ENCODE measurements at places on chromosomes 1 and 21.

GRCh38 chr1:2952371-2952770, 68.9 kb upstream of the ACTRT2 start:
- no peak for DNase-seq

DNA sequence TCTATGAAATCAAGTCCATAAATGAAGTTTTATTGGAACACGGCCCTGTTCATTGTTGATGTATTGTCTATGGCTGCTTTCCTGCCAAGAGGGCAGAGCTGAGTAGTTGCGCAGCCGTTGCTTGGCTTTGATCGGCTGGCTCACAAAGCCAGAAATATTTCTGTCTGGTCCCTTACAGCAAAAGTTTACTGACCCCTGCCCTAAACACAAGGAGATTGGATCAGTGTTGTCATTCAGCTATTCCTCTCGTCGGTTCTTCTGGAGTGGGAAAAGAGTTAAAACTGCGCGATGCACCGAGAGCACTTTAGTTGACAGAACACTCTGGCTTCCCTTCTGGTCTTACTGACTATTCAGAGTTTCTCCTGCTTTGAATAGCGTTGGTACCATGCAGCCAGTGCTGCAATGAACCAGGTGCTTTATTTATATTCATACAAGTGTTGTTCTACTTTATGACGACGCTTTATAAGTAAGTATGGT, 868 bp downstream of the ZBTB40 start:
- no peak for DNase-seq

DNA sequence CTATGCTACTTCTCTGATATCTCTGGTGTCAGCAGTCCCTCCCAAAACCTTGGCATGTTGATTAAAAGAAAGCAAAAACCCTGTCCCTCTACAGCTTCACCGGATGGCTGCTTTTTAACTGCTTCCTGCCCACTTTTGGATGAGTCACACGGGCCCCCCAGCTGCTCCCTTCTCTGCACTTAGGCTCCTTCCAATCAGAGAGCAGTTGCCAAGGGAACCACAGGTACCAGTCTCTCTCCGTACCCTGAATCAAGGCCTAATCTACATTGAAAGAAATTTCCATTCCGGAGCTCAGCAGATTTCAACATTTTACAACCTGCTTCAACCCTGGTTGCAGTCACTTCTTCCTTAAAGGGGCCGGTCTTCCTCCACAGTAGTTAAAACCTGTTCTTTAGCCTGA, 70.6 kb upstream of the GJB5 start:
- DNase-seq = no peak

DNA sequence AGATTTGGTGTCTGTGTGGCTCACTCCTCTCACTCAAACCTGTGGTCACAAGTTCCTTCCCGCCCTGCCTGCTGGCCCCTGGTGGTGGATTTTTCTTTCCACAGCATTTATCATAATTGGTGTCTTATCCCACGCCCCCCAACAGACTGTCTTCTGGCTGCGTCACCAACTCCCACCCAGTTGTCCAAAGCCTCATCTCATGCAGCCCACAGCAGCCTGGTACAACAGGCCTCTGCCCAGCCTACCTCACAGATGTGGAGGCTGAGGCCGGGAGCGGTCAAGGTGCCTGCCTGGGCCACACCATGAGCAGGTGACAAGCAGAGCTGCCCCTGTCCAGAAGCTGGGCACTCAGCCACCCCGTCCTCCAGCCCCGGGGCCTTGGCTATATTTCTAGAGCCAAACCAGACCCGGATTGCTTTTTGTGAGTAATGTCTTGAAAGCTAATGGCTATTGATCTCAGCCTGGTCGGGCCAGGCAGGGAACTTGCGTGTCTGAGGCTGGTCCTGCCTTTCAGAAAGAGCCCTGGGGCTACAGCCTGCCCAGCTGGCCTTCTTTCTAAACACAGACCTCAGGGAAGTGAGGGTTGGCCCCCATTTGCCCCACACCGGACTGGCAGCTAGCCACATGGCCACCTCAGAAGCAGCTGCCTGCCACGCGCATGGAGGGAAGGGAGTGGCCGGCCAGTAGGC, 2.6 kb downstream of the KCNAB2 start:
- no peak for DNase-seq

GRCh38 chr1:170700842-170701615, 37.1 kb downstream of the PRRX1 start:
- no peak for DNase-seq

DNA sequence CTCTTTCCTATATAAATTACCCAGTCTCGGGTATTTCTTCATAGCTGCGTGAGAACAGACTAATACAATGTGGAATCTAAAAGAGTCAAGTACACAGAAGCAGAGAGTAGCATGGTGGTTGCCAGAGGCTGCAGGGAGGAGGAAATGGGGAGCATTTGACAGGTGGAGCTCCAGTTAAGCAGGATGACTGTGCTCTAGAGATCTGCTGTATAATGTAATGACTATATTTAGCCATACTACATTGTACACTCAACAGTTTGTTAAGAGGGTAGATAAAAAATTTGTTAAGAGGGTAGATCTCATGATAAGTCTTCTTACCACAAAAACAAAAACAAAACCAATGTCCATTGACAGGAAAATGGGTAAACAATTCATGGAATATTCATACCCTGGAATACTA, 82.1 kb downstream of the MT1HL1 start:
- no peak for DNase-seq

DNA sequence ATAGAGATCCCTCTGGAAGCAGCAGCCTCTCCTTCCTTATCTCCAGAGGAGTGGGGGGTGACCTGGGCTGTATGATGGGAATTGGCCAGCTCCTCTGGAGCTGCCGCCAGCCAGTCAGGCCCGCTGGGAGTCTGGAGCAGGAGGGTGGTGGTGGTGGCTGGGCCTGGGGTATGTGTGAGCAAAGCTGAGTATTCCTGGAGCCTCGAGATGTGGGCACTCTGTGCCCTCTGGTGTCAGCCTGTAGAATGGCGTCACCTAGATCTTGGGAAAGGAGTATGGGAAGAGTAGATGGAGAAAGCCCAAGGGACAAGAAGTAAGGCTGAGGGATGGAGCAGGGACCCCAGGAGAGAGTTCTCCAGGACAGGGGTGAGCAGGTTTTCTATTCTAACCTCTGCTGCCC, 16.0 kb downstream of the VANGL2 start:
- no peak for DNase-seq

- no peak for DNase-seq
These were observed 8.9 kb downstream of the VSIG8 start for GRCh38 chr1:159853417-159854115.

- no peak for DNase-seq
These were observed 95.3 kb upstream of the HIVEP3 start for GRCh38 chr1:42013881-42014470.

- no peak for DNase-seq
These were observed 16.2 kb upstream of the LIN9 start for GRCh38 chr1:226325178-226325577.

Data from cerebellar nuclear complex (tissue), 1 donor.